ENCODE measurements at places on chromosomes 5 and 9.

- DNase-seq: no peak
Measured at GRCh38 chr9:86515221-86515620, 161.0 kb upstream of the TUT7 start.

GRCh38 chr5:35717718-35718117, 100.1 kb downstream of the SPEF2 start:
- no peak for DNase-seq

- DNase-seq: no peak
Measured at GRCh38 chr5:128053291-128053954, 30.1 kb upstream of the SLC12A2 start.

DNA sequence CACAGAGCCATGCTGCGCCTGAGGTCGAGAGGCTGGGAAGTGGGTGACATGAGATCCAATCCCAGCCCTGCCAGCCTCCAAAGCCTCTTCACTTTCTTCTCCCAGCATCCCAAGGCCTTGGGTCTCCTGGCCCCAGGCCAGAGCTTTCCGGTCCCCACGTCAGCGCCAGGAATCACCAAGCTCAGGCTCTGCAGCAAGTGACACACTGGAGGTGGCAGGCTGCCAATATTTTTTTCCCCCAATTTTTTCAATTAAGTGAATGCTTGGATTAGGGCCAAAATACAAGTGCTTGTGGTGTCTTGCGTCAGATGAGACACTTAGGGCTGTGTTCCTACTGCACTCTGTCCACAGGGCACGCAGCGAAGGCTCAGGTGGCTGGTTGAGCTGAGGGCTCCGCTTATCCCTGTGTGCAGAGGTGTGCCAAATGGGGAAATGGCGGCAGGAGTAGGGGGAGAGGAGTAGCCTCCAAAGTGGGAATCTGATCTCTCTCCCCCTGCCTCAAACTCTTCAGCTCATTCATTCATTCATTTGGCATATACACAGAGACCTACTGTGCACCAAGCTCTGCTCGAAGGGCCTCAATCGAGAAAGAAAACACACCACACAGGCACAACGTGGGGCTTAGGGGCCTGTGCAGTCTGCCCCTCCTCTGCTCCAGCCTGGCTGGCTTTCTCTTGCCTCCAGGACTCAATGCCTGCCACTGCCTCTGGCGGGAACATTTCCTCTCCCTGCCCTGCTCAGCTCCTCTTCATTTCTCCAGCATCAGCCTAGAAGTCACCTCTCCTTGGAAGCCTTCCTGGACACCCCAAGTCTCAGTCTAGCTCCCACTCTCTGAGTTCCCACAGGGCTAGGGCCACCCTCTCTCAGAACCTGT, 16.6 kb downstream of the SH3PXD2B start:
- no peak for DNase-seq

DNA sequence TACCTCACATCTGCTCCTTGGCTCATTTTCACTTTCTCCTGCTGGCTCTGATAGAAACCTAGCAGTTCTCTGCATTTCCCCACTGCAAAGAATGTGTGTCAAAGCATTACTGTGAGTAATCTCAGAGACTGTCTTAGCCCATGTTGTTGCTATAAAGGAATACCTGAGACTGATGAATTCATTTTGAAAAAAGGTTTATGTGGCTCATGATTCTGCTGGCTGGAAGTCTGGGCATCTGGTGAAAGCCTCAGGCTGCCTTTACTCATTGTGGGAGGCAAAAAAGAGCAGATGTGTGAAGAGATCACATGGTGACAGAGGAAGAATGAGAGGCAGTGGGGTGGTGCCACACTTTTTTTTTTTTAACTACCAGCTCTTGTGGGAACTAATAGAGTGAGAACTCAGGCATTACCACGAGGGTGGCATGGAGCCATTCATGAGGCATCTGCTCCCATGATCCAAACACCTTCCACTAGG, 191.6 kb upstream of the CTNND2 start:
- no peak for DNase-seq

DNA sequence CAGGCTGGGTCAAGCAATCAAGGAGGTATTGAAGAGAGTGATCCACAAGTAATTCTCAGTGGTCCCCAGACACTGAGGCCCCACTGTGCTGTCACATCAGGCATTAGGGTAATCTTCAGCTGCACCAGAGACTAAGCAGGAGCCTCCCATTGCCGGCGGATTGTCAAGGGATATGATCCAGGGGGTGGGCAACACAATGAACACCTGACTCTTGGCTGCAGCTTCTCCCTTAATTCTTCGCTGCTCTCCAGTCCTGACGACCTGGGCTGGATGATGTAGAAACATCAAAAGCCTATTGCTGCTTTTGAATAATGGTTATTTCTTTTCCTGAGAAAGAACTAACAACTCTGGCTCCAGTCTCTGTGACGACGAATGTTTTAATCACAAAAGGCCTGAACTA, 78.4 kb upstream of the IFNK start:
- DNase-seq: no peak

GRCh38 chr5:98108497-98108896, 665.0 kb upstream of the RGMB start:
- DNase-seq: no peak

- DNase-seq: no peak
Measured at GRCh38 chr5:56412601-56413379, 179.7 kb upstream of the ANKRD55 start.

GRCh38 chr5:52794519-52794918, 6.8 kb downstream of the ITGA1 start:
- DNase-seq: no peak

Data from activated CD8-positive, alpha-beta memory T cell treated with anti-CD3 and anti-CD28 coated beads for 1 hour (primary cell).